ENCODE measurements at places on chromosomes 2 and 18.

DNA sequence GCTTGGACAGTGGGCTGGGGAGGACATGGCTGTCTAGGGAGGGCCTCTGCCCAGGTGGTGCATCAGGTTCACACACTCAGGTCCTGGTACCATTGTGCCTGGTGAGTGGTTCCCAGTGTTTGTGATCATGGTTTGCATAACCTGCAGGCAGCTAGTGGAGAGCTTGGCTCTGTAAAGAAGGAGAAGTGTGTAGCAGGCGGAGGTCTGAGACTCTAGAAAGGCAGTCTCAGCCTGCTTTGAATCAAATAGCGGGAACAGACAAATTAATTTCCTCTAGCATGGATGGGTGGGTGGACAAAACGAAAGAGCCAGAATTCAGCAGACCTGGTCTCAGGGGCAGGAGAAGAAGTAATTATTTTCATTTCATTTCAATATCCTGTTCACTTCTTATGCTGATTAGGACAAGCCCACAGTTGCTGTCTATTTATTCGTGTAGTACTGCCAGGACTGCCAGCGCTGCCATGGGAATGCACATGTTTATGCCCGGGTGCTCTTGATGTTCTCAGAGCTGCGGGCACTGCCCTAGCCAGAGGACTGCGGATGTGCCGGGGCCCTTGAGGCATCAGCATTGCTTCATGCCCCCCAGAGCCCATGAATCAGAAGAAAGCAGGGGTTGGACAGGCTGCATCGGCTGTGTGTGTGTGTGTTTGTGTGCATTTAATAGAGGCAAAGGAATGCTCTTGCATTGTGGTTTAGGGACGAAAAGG is 45.4 kb upstream of the DLX2 start:
- DNase-seq, result no peak

DNA sequence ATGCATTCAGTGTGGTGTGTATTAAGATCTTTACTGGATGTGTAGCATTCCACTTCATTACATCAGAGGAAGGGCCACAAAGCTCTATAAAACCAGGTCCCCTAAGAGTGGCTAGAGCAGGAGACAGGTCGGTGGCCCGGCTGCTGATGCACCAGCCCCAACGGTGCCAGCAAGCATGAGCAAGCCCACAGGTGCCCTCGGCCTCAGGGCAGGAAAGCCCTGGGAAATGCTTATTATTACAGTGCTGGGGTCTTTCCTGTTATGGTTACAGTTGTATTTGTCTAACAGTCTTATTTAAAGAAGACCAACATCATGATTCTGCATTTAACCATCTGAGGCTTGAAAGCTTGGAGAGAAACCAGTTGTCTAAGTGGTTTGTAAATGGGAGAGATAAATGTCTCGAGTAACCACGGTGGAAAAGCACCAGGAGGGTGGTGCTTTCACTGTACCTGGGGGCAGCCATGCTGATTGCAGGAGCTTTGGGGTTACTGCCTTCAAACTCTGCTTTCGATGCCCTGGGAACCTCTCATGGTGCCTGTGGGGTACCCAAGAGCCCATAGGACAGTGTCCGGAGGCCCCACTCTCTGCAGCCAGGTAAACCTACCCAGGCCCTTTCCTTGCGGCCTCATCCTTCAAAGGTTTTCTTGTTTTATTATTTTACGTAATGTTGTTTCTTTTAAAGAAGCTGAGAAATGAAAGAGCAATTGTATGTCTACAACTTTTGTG is 133.1 kb downstream of the SH3RF3 start:
- no peak for DNase-seq

DNA sequence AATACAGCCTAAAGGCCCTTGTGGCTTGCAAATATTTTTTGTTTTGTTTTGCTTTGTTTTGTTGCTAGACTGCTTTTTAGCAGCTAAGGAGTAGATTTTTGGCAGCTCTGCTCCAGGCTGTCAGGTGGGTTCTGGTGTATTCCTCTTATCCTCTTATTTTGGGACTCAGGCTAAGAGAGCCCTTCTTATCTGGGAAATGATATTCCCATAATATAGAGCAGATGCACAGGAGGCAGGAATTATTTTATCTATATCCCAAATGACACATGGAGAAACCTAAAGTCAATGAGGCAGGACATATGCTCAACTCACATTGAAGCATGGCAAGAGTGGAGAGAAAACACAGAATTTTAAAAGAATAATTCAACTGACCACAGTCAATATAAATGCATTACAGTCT is 369.6 kb downstream of the RIT2 start:
- no peak for DNase-seq

- DNase-seq, result no peak
These were observed 380.5 kb downstream of the DSEL start for GRCh38 chr18:67135981-67136380.

DNA sequence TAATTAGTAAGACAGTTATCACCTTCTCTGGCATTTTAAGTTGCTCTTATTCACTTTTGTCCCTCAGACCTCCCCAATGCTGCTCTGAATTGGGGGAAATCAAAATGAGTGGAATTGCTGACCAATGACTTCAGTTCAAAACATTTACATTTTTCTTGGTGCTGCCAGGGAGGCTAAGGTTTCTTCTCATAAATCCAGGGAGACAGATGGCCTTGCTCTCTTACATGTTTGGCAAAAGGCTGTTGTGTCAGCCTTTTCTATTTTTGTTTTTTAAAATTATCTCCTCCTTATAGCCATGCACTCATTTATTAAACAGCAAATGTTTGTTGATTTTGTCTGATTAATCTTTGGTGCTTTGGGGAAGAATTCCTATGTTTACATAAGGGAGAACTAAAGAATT is 82.0 kb downstream of the GALNT13 start:
- DNase-seq, result no peak

- DNase-seq, result no peak
These were observed at the start of gene VIT for GRCh38 chr2:36696533-36696932. TSS of gene VIT (plus strand) at chr2:36696707. CDS start at chr2:36716371, 19,664 bp downstream.

DNA sequence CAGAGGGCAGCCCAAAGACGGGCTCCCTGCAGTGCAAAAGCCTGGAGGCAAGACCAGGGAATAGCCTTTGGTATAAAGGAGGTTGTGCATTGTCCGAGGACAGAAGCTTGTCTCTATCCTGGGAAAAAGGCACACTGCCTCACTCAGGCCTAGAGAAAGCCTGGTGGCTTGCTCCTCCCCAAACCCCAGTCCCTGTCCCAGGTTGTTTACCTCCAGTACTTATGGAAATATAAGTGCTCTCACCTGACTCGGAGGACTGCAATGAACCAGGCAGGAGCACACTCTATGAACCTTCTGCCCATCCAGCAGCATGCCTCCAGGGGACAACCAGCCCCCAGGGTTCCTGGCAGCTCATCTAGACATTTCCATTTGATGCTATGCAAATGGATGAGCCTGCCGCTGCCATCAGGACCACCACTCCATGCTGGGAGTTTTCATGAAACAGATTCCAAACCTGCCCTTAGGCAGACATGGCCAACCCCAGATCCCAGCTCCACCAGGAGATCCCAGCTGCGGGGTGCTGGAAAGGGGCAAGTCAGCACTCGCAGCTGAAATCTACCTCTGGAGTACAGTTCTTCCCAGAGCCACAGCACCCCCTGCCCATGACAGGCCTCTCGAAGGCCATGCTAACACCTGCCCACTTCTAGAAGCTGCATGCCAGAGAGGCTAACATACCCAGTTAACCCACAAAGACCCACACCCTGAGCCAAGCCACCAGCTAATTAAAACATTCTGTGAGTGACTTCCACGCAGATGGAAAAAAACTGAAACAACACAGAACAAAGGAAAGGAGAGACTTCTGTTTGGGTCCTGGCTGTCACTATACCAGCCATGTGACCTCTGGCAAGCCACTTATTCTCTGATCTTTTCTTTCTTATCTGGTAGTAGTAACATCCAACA is 101.7 kb downstream of the TTC32 start:
- no peak for DNase-seq

GRCh38 chr2:176095421-176095820 is 2.9 kb downstream of the HOXD13 start:
- DNase-seq, result no peak

- DNase-seq, result no peak
These were observed 247.7 kb downstream of the ZNF385B start for GRCh38 chr2:179613701-179614100.

GRCh38 chr18:44156126-44156525 is 524.6 kb upstream of the SETBP1 start:
- no peak for DNase-seq

GRCh38 chr2:60954139-60954538 is 63.4 kb upstream of the PEX13 start:
- no peak for DNase-seq

DNA sequence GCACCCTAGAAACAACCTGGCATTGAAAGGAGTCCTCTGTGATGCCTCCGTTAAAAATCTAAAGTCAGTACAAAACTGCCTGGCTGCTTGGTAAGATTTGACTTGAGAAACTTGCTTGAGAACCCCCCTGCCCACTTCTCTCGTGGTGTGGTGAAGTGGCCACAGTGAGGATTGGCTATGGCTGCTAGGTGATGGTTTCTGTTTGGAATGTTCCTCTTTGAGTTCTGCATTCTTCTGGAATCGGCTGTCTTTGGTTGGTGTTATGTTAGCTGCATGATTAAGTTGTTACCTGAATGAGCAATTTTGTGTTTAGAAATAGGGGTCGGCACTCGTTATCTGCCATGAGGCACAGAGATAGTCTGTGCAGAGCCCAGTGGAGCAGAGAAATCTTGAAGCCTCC is 21.7 kb upstream of the SAG start:
- no peak for DNase-seq

- no peak for DNase-seq
These were observed 406.1 kb upstream of the MEX3C start for GRCh38 chr18:51603551-51603950.

DNA sequence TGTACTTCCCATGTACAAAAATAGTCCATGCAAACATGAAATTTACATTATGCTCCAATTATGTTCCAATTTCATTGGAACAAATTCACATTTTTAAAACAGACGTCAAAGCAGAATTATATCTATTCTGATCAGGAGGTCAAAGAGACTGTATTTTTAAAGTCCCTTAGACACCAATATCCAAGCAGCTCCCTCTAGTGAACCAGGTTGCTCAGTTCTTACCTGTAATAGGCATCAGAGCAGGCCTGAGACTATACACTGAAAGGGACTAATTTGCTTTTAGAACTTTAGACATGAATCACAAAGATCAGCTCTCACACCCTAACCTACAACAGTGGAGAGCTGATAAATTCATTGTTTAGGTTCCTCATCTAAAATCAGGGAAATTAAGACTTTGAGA is 273.9 kb downstream of the MBD2 start:
- no peak for DNase-seq

DNA sequence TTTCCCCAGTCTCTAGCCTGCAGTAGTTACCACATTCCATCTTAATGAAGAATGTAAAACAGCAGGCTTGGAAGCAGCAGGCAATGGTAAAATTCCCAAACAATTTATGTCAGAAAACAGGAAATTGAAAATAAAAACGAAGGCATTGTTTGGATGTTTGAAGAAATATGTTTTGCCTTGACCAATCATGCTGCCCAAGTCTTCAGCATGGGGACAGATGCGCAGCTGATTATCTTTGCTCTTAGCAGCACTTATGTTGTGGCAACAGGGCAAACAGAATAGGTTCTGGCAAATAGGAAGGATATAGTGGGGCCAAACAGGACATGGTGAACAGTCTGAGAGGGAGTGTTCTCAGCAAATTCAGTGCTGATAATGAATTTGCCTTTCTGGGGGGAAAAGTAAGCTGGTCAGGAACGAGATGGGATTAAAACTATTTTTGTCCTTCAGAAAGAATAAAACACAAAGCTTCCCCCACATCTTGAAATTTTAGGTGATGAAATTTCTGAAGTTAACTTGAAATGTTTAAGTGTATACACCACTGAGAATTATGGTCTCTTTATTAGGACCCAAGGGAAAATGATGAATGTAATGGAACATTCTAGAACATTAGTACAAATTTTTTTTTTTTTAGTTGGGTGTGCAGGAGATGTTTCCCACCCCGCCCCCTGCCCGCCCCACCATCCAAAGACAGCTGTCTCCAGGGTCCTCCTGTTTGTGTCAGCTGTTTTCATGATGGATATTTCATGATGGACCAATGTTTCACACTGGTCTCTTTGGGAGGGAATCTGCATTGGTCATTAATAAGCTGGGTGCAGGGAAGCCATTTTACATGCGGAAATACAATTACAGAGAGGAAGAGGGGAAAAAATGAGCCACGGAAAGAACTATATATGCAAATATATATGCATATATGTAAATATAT is 239.5 kb upstream of the REV1 start:
- no peak for DNase-seq

DNA sequence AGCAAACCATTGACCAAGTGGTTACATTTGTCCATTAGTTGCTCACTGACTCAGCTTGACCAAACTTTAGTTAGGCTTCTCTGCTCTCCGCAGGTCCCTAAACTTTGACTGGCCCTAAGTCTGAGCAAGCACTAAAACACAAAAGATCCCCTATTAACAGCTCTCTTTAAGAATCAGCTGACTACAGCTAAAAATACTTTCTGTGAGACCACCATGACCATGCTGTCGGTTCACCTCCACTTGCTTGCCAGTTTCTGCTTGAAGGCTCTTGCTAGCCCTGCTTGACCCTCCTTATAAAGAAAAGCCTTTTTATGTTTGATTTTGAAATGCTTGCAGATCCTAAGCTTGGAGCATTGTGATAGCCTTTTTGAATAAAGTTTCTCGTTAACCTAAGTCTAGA is 40.4 kb upstream of the RIT2 start:
- no peak for DNase-seq

DNA sequence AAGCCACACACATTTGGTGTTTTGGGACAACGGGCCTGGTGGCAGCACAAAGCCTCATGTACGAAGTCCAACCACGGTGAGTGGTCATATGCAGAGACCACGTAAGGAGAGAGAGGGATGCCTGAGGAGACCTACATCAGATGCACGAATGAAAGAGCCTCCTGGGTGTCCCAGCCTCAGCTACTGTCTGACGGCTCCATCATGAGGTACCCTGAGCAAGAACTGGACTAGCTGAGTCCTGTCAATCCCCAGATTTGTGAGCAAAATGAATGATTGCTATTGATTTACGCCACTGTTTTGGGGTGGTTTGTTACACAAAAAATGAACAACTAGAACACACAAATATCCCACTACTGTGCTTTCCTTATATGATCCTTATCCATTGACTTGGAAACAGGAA is 275.7 kb upstream of the KYNU start:
- DNase-seq, result no peak

- no peak for DNase-seq
These were observed 22.2 kb upstream of the POMC start for GRCh38 chr2:25190536-25190935.

DNA sequence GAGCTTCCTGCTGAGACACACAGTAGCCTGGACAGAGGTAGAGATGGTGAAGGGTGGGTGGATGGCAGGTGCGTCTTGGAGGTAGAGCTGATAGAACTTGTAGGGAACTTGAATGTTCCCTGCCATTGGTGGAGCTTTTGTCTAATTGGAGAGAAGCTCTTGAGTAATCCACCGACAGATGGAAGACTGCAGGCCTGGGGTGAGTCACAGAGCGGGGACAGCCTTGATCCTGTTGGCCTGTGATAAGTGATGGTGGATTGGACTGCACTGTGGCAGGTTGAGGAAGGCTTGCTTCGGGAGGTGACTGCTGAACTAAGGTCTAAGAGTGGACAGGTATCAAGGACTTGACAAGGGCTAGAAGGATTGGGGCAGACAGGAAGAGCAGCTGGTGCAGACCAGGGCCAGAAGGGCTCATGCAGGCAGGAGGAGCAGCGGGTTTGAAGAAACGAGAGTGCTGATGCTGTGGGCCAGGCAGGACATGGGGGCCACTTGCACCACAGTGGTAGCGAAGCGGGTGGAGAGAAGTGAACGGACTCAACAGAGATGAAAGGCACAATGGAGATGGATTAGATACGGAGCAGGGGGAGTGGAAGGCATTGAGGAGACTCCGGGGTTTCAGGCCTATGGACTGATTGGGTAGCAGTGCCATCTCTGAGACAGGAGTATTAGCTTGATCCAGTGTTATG is 16.3 kb downstream of the CABLES1 start:
- no peak for DNase-seq

Measured in right kidney (tissue), 9 donors.